BJ (cell line): ENCODE measurements at places on chromosomes 3 and 15.

DNA sequence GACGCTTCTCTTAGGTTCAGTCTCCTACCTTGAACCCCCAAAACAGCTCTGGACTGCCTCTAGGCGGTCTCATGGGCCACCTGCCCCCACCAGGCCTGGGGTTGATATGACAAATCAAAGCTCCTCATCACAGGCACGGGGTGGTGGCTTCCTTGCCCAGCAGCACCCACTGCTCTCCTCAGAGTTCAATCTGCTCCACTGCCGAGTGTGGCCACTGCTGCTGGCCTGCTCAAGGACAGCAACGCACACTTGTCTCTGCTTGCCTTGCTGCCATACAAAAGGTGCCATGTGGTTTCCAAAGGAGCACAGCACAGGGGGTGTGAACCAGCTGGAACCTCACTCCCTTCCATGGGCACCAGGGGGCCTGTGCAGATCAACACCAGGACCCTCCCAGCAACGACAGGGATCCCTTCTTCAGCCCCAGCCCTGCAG, 10.2 kb downstream of the KBTBD13 start:
- DNase-seq = no peak

DNA sequence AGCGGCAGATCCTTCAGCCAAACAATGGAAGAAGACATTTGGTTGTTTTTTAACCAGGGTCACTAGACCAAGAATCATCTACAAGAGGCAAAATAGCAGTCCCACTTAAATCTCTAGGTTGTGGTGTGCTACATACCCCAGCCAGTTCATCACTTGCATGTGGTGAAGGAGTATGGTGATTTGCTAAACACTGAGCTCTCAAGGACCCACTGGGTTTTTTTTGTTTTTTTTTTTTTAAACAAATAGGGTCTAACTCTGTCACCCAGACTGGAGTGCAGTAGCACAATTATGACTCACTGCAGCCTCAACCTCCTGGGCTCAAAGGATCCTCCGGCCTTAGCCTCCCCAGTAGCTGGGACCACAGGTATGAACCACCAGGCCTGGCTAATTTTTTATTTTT, 508.0 kb downstream of the FOXP1 start:
- no peak for DNase-seq

DNA sequence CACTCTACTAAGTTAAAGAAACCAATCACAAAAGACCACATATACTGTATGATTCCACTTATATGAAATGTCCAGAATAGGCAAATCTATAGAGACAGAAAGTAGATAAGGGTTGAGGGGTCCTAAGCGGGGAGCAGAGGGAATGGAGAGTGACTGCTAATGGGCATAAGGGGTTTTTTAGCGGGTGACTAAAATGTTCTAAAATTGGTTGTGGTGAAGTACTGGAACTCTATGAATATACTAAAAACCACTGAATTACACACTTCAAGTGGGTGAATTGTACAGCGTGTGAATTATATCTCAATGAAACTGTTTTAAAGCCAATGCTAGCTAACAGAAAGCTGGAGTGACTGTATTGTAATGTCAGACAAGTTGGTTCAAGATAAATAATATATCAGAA, 33.3 kb downstream of the KPNA1 start:
- DNase-seq = no peak

GRCh38 chr3:58237238-58237940, at the start of gene ABHD6:
ABHD6 (plus strand) TSS chr3:58237792; CDS start chr3:58256587, 18,795 bp downstream.
- no peak for DNase-seq

DNA sequence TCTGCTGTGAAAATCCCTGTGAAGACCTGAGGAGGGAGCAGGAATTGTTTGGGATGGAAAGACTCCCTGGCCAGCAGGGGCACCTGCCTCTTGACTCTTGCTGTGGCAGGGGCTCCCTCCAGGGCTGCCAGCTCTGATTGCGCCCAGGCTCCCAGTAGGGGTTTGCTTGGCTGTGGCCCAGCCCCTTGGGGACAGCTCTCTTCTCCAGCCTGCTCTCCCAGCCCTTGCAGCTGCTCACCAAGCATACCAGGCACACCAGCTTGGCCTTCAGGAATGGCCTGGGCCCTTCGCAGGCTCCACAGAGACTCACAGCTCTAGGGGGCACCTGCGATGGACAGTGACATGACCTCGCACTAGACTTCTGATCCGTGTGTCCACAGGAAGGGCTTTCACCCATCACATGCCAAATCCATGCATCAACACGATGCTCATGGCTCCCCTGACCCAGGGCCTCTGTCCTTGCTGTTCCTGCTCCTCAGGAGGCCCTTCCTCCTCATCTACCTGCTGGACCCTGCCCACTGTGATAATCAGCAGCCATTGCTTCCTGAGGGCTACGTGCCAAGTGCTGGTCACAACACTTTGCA, 61.8 kb downstream of the SCN5A start:
- no peak for DNase-seq

DNA sequence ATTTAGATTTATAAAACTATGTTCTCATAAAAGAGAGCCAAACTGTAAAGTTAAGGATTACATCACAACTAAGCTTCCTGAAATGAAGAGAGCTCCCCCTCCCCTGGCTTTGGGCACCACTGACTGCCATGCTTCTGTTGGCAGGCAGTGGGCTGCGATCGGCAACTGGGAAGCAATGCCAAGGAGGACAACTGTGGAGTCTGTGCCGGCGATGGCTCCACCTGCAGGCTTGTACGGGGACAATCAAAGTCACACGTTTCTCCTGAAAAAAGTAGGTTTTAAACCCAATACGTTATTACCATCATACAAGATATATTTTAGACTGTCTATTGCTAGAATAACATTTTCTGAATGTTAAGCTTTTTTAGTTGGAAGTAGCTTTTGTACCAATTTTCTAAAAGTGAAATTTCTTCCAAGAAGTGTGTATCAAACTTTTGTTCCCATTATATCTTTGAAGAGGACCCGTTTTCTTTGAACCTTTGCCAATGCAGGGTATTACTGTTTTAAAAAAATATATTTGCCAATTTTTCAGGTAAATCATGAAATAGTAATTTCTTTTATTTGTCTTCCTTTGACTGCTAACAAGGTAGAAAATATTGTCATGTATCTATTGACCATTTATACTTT, 184.1 kb downstream of the ADAMTSL3 start:
- no peak for DNase-seq

DNA sequence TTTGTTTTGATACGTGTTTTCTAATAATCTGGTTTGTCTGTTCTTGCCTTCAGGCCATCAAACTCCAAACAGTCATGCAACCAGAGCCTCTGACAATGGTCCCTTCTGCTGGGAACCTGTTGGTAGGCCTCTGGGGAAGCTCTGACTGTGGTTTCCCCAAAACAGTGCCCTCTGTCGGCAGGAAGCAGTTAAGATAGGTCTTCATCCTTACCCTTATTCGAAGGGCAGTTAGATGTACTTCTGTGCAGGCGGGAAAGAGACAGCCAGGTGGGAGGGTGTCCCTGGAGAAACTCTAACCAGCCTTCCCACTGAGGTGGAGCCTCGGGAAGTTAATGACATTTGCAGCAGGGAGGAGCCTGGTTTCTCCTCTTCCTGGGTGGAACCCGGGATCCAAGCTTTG, 81.6 kb upstream of the CHMP2B start:
- no peak for DNase-seq

GRCh38 chr15:34791701-34792100, 3.6 kb downstream of the ACTC1 start:
- no peak for DNase-seq

DNA sequence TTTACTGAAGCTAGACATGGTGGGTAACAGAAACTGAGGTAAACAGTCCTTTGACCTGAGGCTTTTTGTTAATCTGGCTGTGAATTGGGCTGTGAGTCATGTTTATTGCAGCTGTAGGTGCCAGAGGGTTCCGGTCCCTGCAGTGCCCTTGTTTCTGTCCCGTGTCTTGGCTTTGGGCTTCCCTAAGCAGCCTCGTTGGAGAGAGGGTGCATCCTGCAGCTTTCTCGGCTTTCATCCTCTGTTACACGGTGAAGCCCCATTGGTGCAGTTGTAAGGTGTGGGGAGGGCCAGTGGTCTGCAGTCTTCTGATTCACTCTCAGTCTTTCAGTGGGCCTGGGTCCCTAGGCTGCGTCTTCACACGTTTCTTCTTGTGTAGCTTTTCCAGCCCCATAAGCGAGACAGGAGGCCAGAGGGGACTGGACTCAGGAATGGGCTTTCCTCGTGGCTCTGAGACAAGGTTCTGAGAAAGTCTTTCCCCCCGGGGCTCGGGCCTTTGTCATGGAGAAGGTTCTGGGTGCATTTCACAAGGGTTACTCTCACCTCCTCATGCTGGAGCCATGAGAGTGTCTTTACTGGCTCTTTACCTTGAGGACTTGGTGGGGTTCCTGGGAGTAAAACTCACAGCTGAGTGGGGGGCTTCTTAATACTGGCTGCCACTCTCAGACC, 33.1 kb downstream of the ASB7 start:
- no peak for DNase-seq

DNA sequence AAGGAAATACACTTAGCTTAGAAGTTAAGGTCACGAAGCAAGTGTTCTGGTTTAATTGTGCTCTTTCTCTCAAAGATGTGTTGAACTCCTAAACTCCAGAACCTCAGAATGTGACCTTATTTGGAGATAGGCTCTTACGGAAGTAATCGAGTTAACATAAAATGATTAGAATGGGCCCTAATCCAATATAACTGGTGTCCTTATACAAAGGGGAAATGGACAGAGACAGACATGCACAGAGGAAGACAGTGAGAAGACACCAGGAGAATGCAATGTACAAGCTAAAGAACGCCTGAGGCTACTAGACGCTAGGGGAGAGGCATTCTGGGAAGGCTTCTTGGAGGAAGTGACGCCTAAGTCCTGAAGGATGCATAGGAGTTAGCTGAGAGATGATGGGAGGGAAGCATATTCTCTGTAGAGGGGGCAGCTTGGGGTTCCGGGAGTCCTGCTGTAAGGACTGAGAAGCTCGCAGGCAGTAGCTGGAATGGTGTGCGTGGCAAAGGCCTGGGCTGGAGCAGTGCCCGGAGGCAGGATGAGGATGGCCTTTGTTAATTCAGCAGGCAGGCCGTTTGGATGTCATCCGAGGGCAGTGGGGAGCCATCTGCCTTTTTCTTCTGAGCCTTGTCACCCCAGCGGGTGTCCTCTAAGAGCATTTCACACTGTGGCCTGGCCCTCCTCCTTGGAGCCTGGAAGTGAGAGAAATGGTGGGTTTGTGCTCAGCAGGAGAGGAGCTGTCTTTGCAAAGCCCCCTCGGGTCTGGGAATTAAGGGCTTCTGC, 513.4 kb downstream of the SHQ1 start:
- DNase-seq = no peak

GRCh38 chr3:65669163-65669875, 369.4 kb downstream of the MAGI1 start:
- no peak for DNase-seq

- no peak for DNase-seq
Observed at GRCh38 chr3:58679446-58679845, 12.9 kb upstream of the FAM3D start.

- DNase-seq = peak; percentile 92
Observed at GRCh38 chr3:125062904-125063618, 7.3 kb upstream of the HEG1 start.

- DNase-seq = no peak
Observed at GRCh38 chr3:135895734-135896121, 69.8 kb upstream of the PPP2R3A start.

DNA sequence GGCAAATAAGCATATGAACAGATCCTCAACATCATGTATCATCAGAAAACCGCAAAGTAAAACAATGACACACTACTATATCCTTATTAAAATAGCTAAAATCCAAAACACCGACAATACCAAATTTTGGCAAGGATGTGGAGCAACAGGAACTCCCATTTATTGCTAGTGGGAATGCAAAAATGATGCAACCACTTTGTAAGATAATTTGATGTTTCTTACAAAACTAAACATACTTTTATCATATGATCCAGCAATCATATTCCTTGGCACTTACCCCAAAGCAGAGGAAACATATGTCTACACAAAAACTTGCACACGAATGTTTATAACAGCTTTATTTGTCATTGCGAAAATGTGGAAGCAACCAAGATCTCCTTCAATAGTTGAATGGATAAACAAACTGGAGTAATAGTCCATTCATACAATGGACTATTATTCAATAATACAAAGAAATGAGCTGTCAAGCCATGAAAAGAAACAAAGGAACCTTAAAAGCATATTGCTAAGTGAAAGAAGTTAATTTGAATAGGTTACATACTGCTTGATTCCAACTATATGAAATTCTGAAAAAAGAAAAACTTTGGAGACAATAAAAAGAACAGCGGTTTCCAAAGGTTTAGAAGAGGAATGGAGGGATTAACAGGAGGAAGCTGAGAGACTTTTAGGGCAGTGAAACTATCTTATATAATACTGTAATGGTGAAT, 172.0 kb downstream of the VPS13C start:
- no peak for DNase-seq

- no peak for DNase-seq
Observed at GRCh38 chr3:52099001-52099401, 42.6 kb upstream of the DUSP7 start.

DNA sequence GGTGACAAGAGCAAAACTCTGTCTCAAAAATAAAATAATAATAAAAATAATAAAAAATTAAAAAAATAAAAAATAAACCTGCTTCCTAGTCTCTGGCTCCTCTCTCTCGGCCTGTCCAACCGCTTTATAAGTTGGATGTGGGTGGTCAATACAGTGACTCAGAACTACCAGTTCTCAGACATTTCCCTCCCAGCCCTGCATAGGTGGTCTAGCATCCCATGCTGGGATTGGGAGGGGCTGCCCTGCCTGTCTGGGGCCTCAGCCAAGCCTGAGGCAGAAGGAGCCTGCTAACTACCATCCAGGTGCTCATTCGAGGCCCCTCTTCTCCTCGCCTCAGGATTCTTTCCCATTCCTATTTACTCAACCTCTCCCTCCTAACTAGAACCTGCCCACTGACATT, 33.3 kb upstream of the BLM start:
- DNase-seq = no peak

DNA sequence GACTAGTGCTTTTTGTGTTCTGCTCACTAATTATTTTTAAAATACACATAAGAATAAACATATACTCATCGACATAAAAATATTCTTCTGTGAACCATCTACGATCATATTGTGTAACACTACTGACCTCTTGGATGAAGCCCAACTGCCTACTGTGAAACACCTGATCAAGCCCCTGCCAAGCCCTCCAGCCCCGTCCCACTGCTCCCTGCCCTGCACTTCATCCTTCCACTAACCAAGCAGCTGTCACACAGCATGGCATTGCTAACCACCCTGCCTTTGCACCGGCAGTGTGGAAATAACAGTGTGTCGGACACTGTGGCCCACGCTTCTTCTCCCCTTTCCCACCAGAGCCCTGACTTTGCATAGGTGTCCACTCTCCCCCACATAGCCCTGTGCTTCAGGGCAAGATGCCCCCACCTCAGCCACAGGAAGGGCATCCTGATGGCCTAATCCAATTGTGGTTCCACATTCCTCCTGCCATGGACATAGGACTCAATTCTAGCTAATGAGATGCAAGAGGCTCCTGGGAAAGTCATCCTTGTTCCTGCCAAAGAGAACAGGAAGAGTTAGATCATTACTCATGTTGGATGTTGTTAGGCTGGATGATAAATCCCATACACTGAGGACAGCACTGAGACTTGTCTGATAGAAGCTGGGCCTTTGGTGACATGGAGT, 35.0 kb upstream of the ARID3B start:
- DNase-seq = no peak
